ENCODE measurements at places on chromosomes 6 and 20.

GRCh38 chr20:48177058-48177457 is 391.8 kb upstream of the SULF2 start:
- DNase-seq: no peak

DNA sequence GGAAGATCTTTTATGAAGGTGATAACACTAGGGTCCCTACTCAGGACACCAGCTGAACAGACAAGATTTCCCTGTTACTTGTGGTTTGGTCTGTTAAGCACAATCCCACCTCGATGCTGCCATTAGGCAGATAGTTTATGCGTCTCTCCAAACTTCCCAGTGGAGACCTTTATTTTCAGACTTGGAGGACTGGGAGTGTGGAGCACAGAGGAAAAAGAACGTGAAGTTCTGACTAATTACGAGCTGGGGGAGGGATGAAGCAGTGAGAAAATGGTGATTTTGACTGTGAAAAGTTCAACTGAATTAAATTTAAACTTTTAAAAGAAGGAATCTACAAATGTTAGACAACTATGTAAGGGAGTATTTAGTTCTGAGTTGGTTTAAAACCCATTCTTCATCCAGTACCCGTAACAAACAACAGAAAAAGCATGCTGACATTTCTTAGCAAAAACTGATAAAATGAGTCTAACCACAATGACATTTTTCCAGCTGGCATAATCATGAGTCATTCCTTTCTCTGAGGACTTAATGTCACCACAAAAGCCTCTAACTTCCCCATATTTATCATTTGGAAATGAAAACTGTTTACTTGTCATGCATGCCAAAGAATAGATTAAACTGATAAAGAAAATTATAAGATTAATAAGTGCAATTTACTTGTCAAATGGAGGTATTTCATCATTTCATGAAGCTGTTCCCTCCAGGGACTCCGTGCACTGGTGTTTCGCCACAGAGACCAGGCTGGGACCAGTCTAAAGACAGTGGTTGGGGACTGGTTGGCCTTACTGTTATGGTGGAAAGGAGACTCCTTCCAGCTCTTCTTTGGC is 113.3 kb upstream of the SSTR4 start:
- DNase-seq: peak; percentile 88

- no peak for DNase-seq
Measured at GRCh38 chr6:90534337-90535025, 52.4 kb downstream of the MAP3K7 start.

GRCh38 chr6:169793408-169793807 is 42.0 kb downstream of the ERMARD start:
- DNase-seq: no peak

DNA sequence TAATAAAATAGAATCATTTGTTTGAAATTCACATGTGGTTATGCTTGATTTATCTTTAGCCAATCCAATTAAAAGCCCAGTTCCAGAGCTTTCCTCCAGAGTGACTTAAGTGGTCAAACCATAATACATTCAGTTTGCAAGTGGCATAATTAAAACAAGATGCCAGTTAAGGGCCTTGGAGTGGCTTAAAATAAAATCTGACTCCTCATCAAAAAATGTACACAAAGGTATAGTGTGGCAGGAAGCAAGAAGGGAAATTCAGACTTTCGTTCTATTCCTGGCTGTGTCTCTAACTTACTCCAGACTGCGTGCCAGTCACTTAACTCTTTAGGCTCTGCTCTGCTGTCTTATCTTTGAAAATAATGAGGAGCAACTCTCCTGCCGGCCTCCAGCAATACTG is 251.3 kb upstream of the PRND start:
- DNase-seq: peak; percentile 96

DNA sequence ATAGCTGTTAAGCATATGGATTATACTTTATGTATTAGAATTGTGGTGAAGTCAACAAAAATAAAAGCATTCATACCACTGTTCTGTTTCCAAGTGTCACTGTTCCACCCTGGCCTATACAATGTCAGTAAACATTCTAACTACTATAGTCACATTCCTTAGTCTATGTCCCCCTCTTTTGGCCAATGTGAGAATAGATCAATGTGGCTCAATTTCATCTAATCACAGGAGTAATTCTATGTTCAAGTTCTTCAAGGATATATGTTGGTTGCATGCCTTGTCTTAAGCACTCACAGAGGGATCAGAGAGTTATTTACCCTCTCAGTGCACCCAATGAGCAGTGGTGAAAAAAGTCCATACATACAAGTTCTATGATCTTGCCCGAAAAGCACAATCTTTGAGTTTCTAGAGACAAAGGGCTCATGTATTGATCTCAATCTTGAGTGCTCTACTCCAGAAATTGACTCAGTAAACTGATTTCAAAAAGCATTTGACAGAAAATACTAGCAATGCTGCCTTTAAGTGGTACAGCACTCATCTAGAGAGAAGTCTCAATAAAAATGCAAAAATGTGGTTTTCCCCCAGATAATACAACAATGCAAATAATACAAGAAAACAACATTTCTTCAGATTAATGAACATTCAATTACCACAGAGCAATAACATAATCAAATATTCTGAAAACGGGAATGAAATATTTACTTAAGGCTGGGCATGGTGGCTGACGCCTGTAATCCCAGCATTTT is 16.5 kb downstream of the SMLR1 start:
- peak; percentile 61 for DNase-seq

- no peak for DNase-seq
Measured at GRCh38 chr20:47027042-47027441, 132.4 kb downstream of the EYA2 start.

DNA sequence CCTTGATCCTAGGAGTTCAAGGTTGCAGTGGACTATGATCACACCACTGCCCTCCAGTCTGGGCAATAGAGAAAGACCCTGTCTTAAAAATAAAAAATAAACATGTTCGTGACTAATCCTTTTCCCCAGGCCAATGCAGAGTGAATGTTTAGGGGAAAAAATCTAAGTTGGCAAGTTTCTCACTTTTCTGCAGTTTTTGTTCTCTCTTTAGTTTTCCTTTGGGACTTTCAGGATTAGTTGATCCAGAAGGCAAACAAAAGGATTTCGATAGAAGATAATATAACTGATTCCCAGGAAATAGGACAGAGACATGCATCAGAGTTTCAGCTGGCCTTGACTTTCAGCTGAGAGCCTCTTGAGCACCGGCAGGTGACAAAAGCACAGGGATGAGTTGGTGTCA is 53.3 kb downstream of the SOD2 start:
- no peak for DNase-seq

DNA sequence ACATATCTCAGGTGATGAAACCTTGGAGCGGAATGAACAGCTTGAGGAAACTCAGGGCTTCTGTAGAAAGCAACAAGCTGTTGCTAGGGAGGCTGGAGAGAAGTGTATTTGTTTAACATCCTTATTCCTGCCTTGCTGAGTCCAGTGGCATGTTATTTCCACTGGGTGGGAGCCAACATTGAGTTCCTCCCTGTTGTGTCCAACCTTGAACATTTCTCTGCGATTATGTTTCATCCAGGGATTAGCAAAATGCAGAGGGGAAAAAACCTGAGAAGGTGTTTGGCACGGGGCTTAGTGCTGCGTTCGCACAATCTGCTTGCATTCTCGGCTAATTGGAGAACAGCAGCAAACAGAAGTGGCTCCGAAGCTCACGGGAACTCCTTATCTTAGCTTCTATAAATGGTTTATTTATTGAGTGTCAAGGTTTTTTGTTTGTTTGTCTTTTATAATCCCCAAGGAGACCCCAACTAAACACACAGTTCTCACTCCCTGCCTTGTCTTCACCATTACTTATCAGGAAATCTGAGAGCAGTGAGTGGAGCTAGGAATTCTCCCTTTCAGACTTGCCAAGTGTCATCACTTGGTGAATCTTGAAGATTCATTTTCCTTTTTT is 412.8 kb downstream of the CDC5L start:
- peak; percentile 77 for DNase-seq

GRCh38 chr6:22067671-22068070 is 229.2 kb downstream of the PRL start:
- DNase-seq: peak; percentile 37

- DNase-seq: peak; percentile 81
Measured at GRCh38 chr20:51958099-51959065, 156.1 kb upstream of the SALL4 start.

GRCh38 chr6:130944486-130944885 is 117.3 kb downstream of the SMLR1 start:
- no peak for DNase-seq

DNA sequence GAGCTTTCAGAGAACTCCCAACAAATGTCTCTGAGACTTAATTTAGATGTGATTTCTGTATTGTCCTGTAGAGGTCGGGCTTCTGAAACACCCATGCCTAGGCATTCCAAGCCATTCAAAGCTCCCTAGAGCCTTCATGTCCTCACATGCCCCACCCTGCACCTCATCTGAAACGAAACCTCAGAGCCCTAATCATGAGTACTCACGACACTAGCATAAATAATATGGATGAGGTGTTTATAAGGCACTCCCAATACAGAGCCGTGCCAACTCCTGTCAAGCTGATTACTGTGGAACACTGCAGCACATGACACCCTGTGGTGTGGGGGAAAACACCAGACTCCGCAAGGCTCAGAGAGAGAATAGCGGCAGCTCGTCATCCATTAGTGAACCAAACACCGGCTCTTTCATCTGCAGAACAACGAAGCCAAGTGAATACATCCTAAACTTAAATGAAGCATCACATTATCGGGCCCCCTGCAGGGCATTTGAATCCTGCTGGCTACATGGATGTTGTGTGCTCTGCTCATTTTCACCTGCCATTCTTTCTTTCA is 83.8 kb downstream of the FNDC1 start:
- DNase-seq: peak; percentile 83

DNA sequence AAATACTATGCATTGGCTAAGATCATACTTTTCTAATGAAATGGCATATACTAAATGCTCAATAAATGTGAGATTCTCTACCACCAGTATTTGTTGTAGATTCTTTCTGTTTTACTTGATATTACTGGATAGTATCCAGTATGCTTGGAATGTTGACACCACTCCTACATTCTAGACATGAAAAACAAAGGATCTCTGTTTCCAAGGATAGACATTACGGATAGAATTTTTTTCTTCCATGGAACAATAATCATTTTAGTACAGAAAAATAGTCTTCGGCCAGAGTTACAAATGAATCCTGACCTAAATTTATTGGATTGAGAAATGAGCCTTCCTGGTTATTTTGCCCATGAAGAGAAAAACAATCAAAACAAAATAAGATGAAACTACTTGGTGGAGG is 258.2 kb upstream of the NT5E start:
- DNase-seq: peak; percentile 67

DNA sequence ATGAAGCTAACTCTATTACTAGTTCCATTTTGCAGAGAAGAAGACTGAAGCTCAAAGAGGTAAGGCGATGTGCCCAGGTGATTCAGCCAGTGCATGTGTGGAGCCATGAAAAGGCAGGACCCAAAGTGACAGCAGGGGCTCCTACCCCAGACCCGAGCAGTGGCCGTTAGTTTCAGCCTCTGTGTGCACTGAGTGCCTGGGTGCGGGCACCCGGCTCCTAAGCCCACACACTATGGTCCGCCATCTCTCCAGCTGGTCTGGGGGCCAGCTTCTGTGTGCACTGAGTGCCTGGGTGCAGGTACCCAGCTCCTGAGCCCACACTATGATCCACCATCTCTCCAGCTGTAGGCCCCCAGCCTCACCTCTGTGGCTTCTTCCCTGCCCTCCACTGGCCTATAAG is 123.5 kb upstream of the CST7 start:
- DNase-seq: no peak

- no peak for DNase-seq
Measured at GRCh38 chr6:52180787-52181558, 5.2 kb upstream of the IL17A start.

- peak; percentile 93 for DNase-seq
Measured at GRCh38 chr6:111813237-111813636, 60.0 kb downstream of the FYN start.

DNA sequence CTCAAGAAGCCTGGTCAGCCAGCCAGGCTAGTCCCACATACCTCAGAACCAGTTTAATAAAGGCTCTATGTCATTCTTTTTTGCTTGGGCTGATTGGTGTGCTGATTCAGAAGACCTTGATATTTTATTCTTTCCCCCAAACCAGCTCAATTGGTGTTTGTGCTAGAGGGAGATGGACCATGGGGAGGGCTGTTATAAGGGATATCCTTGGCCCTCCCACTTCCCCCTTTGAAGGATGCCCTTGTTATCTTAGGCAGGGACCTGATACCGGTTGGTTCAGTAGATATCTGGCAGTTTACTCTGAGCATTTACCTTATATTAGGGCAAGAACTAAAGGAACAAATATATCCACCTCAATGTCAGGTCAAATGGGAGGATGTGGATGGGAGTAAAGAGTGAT is 207.4 kb downstream of the LRFN2 start:
- DNase-seq: no peak

DNA sequence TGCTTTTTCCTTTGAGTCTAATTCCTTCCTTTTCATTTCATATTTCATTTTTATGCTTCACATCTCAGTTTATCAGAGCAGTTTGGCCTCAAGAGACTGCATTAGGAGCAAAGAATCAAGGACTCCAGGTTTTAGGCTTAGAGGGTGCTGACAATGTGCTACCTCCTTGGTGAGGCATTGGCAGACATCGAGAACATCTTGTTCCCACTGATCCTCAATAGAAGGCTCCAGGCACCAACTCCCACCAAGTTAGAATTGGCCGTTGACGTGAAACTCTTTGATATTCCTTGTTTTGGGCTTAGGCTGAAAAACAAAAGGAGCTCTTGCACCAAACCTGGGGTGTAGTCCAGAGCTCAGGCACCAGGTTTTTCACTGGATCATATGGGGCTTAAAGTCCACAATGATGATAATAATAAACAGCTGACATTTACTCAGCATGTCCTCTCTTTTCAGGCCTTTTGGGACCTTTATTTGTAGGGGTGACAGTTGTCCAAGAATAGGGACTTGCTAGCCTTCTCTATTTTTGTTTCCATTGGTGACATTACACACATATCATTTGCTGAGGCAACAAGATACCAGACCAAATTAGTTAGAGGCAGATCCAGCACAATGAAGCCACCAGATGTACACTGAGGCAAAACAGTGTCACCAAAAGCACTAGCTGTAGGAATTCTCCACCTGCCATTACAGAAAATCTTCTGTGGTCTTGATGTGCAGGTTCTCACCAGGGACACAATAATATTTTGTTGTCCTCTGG is 81.0 kb upstream of the ENPP5 start:
- no peak for DNase-seq

GRCh38 chr6:96330884-96331283 is 190.7 kb upstream of the UFL1 start:
- DNase-seq: no peak

- DNase-seq: no peak
Measured at GRCh38 chr6:89434954-89435353, 2.0 kb downstream of the ANKRD6 start.

DNA sequence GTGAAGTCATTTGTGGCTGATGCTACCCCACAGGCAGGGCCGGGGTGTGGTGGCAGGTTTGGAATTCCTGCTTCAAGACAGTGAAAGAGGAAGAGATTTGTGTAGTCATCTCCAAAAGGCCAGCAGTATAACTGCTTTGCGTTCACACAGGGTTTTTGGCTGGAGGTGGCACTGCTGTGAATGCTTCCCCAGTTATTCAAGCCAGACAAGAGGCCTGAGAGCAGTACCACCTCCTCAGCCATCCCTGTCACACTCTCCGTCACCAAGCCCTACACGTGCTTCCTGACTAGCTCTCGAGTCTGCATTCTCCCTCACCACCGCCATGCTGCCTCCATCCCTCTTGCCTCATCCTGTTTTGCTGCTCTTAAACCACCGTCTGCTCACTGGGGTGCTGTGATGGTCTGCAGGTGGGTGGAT is 23.9 kb downstream of the ARMC2 start:
- DNase-seq: no peak

All from fibroblast of skin of right quadriceps (primary cell).